Activated CD4-positive, CD25-positive, alpha-beta regulatory T cell (primary cell): ENCODE measurements at places on chromosomes 13 and 19.

DNA sequence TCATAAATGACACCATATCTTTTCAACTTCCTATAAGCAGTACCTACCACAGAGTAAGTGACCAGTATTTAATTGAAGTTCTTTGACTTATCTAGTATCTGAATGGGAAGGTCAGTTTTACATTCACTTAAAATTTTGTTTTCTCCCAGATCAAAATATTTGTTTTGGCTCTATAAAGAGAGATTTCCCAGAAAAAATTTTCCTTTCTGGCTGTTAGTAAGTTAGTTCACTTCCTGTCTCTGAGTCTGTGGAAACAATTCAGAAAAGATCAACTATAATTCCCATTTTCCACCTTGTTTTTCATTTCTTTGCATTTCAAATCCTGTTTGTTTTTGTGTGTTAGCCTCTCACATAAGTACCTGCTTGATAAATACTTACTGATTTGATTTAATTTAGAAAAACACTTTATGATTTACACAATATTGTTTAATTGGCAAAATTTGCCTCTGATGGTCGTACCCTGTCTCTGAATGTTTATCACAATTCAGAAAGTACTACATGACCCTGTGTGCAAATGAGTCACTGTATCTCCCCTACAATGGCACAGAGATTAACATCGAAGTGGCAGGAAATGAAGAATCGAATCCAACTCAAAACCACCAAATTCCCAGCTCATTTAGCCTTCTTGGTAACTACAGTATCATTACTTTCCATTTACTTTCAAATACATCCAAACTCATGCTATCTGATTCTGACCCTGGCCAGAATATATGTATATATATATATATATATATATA lies 15.4 kb upstream of the MED4 start:
- DNase-seq = no peak

- DNase-seq = no peak
Measured at GRCh38 chr19:13699786-13700185, 64.5 kb upstream of the MRI1 start.

GRCh38 chr13:53201454-53202225 lies 173.0 kb downstream of the OLFM4 start:
- no peak for DNase-seq

DNA sequence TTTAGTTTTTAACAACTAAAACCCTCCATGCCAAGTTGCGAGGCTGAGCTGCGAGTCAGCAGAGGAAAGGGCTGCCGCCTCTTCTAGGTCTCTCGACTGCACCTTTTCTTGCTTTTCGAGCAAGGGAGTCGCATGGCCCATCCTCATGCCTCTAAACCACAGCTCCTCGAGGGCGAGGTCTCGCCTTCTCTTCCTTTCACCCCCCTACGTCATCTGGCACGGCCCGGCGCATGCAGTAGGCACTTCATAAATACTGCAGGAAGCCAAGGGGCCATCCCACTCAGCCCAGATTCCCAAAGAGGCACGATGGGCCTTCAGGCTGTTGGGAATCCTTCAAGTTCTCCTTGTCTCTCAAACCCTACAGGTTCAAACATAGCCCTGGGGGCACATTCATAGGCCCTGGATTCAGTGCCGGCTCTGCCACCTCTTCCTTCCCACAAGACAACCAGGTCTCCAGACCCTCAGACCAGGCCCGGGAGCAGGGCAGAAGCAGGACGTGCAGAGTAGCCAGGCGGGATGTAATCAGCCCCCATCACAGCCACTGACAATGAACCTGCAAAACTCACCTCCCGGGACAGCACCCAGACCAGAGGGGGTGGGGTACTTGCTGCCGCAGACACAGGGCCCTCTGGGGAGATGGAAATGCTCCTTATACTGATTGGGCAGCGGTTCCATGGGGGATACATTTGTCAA lies 41.7 kb downstream of the GGACT start:
- DNase-seq = no peak

GRCh38 chr19:17482877-17483604 lies 12.7 kb downstream of the SLC27A1 start:
- DNase-seq = no peak
